ENCODE measurements at places on chromosomes 7 and 10. TPM values are rescaled to one million over a fixed set of nuclear protein-coding genes. Genes with fewer than 3 reads are reported as not detected.

- no peaks in the 10 kb centered on the region for H3K27me3 ChIP-seq
- no peak overlapping the region for H3K4me3 ChIP-seq
- no peak overlapping the region for H3K27ac ChIP-seq
- H3K36me3 ChIP-seq: no peaks in the 10 kb centered on the region
Observed at GRCh38 chr7:96097835-96098234, 224.1 kb downstream of the SLC25A13 start.

- no peaks in the 10 kb centered on the region for H3K27me3 ChIP-seq
- H3K27ac ChIP-seq: no peak overlapping the region
- no peak overlapping the region for H3K4me3 ChIP-seq
Observed at GRCh38 chr10:49174926-49175500, 13.2 kb downstream of the TMEM273 start.

TNRC18 gene
- total RNA-seq: 187 TPM

INMT gene
- total RNA-seq: 39.6 TPM

DNA sequence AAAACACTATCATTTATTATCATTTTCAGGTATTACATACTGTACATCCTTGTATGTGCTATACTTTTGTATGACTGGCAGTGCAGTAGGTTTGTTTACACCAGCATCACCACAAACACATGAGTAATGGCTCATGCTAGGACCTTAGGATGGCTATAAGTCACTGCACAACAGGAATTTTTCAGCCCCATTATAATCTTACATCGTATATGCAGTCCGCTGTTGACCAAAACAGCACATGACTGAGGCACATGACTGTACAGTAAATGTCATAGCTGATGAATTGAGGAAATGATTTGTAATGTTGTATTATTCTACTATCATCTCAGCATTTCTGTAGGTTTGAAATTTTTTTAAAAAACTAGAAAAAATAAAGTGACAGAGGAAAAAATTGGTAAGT, 38.6 kb downstream of the BPGM start:
- no peaks in the 10 kb centered on the region for H3K36me3 ChIP-seq
- no peaks in the 10 kb centered on the region for H3K27me3 ChIP-seq
- DNase-seq: no peak

NODAL gene
- total RNA-seq: not detected

- no peaks in the 10 kb centered on the region for H3K36me3 ChIP-seq
- H3K27ac ChIP-seq: no peak overlapping the region
Observed at GRCh38 chr10:116796469-116796868, 52.8 kb upstream of the ENO4 start.

PIK3CG gene
- 6.4 TPM for total RNA-seq

GRCh38 chr10:132582771-132583170, 45.2 kb downstream of the INPP5A start:
- DNase-seq: peak; percentile 28
- no peaks in the 10 kb centered on the region for H3K36me3 ChIP-seq
- H3K4me1 ChIP-seq: peaks cover 72% of the 10 kb centered on the region
- no peak overlapping the region for H3K27ac ChIP-seq
- no peak overlapping the region for H3K4me3 ChIP-seq

TAS2R5 gene
- 3.7 TPM for total RNA-seq

NPC1L1 gene
- total RNA-seq: 0.36 TPM

GRCh38 chr10:62917475-62918238, 101.5 kb upstream of the EGR2 start:
- no peak for DNase-seq
- peaks cover 21% of the 10 kb centered on the region for H3K4me1 ChIP-seq
- no peak overlapping the region for H3K4me3 ChIP-seq
- H3K36me3 ChIP-seq: no peaks in the 10 kb centered on the region

DNA sequence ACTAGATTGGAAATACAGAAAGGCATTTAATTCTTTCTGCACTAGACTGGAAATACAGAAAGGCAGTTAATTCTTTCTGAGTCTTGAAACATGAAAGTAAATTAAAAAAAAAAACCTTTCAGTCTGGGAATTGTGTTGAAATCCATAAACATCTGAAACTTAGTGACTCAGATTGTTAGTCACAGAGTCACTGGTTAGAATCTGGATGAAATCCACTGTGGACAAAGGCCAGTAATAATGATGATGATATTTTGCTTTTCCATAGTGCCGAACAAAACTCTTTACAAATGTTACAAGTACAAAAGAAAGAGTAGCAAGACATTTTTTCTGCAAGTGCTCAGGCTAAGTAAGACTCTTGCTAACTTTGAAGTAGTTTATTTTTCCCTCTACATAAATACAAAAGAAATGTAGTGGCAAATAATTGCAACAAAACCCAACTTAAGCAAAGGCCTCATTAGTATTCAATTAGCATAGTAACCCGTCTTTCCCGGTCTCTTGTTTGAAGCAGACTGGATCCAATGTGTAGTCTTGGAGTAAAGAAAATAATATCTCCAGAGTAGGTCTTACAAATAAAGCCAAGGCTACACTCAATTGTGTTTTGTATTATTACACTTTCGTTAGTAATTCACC, 5.8 kb upstream of the PRTFDC1 start:
- H3K4me3 ChIP-seq: no peak overlapping the region
- no peak for DNase-seq
- H3K4me1 ChIP-seq: no peaks in the 10 kb centered on the region
- H3K36me3 ChIP-seq: no peaks in the 10 kb centered on the region
- H3K27me3 ChIP-seq: no peaks in the 10 kb centered on the region

- H3K27ac ChIP-seq: no peak overlapping the region
- H3K4me3 ChIP-seq: no peak overlapping the region
- no peak for DNase-seq
- H3K4me1 ChIP-seq: no peaks in the 10 kb centered on the region
- H3K27me3 ChIP-seq: peaks cover 10% of the 10 kb centered on the region
Observed at GRCh38 chr10:45439365-45439764, 65.3 kb downstream of the ALOX5 start.

DNA sequence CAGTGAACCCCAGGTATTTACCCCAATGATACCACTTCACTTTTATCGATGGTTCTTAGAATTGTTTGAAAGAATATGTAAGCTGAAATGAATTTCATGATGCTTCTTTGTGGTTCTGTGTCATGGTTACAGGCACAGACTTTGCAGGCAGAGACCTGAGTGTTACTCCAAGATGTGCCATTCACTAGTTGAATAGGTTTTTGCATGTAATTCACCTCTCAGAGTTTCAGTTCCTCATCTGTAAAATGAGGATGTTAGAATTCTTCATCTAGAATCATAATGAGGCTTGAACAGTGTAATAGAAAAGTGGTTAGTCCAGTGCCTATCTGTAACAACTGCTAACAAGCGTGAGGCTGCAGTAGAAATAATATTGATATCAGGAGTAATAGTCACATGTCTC, 54.6 kb downstream of the VSTM2A start:
- no peak for DNase-seq
- H3K27ac ChIP-seq: no peak overlapping the region
- no peaks in the 10 kb centered on the region for H3K4me1 ChIP-seq
- no peaks in the 10 kb centered on the region for H3K27me3 ChIP-seq

PSAP gene
- total RNA-seq: 671 TPM
